ENCODE measurements at places on chromosomes 2 and 18.

DNA sequence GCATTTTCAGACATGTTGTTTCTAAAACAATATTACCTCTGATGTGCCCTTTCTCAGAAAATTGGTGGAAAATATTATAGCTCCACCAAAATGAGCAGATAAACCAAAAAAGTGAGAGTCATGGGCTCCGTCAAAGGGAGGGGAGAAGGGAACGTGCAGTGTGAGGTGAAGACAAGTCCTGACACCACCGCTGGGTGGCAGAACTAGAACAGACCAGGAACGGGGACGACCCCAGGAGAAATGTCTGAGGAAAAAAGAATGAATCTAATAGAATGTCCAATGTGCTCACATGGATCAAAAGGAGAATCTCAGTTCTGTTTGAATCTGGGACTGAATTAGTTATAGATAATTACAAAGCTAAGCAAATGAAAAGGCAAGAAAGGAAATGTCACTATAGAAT lies 22.6 kb upstream of the BCL2 start:
- peak; percentile 17 for DNase-seq

GRCh38 chr18:54263904-54264336 lies 5.4 kb upstream of the POLI start:
- DNase-seq, result no peak

- DNase-seq, result no peak
Measured at GRCh38 chr2:39136799-39137198, 15.9 kb upstream of the SOS1 start.

DNA sequence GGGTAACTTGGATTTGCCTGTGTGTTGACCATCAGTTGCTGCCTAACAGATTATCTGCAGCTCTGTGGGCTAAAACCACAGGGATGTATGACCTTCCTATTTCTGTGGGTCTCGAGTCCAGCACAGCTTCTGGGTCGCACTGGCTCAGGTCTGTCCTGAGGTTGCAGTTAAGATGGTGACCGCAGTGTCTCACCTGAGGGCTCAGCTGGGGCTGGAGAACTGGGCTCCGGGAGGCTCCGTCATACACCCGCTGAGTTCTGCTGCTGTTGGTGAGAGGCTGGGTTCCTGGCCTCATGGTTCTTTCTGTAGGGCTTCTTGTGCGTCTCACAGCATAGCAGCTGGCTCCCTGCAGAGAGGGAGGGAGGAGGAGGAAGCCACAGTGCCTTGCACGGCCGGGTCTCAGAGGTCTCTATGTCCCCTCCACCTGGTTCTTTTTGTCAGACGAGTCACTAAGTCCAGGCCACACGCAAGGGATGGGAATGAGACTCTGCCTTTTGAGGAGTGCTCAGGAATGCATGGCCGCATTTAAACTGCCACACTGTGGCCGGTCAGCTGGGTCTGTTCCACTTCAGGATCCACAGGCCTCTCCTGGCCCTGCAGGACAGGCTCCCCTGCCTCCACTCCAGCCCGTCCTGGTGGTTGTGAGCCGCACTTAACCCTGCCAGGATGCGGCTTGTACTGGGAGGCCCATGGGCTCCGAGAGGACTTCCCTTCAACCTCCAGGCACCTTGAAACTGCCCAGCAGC lies 67.2 kb downstream of the ADI1 start:
- no peak for DNase-seq

DNA sequence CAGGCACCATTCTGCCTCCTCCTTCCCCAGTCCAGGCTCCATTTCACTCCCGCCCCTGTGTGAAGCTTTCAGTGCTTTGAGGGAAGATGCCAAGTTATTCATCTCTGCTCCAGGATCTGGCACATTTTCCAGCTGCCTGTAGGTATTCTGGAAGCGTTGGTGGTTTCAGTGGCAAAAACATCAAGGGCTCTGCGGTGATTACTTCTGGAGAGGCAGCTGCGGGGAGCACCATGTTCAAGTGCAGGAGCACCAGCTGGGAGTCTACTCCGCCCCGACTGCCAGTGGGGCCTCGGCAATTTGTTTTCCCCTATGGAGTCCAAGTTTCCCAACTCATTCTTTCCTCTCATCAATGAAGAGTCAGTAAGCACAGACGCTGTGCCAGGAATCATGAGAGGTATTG lies 211.7 kb downstream of the CLIP4 start:
- DNase-seq, result no peak

- no peak for DNase-seq
Measured at GRCh38 chr2:169860149-169860548, 32.9 kb downstream of the UBR3 start.

GRCh38 chr2:240353086-240353798 lies 82.2 kb upstream of the GPC1 start:
- no peak for DNase-seq

DNA sequence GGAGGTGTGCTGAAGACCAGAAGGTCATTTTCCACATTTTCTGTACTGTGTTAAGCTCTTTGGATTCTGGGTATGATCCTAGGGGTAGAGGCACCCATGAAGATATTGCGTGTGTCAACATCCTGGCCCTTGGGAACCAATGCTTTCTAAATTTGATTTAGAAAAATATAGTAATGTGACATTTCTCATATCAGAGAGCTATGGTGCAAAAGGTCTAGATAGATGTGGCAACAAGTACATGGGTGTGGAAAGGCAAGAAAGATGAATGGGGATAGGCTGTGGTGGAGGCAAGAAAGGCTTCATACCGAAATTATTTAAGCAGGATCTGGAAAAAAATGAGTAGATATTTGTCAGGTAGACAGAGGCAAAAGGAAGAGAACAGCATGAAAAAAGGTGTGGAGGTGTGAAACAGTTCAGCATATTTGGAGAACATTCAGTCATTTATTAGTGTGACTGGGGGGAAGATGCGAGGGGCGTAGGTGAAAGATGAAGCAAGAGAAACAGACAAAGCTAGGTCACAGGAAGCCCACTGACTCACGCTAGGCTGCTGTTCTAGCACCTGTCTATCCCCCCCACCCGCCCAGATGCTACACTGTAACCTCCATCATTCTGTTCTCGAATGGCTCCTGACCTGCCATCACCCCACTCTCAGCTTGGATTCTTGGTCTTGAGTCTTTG lies 11.7 kb downstream of the DOK1 start:
- DNase-seq, result no peak

DNA sequence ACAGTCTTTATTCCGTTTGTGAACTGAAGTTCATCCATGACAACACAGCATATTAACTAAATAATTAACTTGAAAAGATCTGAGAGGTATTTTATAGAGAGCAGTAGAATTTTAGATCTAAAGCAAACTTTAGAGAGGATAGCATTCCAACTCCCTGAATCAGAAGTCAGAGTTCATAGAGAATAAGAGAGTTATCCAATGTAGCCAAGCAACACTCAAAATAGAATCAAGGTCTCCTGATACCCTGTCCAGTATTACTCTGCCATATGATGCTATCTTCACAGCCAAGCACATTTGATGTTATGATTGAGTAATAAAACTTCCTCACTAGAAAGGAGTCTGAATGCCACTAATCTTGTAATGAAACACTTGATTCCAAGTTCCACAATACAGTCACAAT lies 55.5 kb downstream of the RIT2 start:
- peak; percentile 48 for DNase-seq

DNA sequence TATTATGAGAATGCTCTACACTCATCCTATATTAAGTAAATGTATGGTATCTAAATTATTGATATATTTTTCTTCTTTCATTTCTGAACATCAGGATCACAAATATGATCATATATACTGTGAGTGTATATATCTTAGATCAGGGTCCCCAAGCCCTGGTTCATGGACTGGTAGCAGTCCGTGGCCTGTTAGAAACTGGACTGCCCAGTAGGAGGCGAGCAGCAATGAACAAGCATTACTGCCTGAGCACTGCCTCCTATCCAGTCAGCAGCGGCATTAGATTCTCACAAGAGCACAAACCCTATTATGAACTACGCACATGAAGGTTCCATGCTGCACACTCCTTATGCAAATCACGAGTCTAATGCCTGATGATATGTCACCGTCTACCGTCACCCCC lies 1247.1 kb upstream of the NXPH2 start:
- DNase-seq, result peak; percentile 10

- no peak for DNase-seq
Measured at GRCh38 chr18:38526922-38527321, 961.3 kb upstream of the CELF4 start.

- no peak for DNase-seq
Measured at GRCh38 chr2:149278161-149278871, 52.1 kb upstream of the LYPD6 start.

DNA sequence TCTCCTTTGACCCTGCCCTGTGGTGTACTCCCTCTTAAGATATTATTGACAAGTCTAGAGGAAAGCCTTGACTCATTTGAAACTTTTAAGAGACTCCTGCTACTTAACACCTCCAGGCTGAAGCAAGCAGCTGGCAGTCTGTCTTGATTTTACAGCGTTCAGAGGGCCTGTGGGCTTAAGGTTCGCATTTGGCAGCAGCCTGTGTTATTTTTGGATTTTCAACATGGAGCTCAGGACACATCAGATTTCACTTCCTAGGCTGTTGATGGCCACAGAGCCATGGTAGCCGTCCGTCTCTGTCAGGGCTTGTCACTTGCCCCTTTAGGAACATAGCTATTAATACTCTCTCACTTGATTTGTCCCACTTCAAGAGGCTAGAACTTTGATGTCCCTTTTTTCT lies 73.6 kb downstream of the VWA3B start:
- no peak for DNase-seq

- DNase-seq, result no peak
Measured at GRCh38 chr2:60525899-60526298, 27.6 kb downstream of the BCL11A start.

- no peak for DNase-seq
Measured at GRCh38 chr18:64678048-64678447, 529.2 kb upstream of the LINC00305 start.

- no peak for DNase-seq
Measured at GRCh38 chr2:101157272-101157671, 6.1 kb upstream of the TBC1D8 start.

- DNase-seq, result no peak
Measured at GRCh38 chr2:215455958-215456357, 20.1 kb upstream of the FN1 start.

DNA sequence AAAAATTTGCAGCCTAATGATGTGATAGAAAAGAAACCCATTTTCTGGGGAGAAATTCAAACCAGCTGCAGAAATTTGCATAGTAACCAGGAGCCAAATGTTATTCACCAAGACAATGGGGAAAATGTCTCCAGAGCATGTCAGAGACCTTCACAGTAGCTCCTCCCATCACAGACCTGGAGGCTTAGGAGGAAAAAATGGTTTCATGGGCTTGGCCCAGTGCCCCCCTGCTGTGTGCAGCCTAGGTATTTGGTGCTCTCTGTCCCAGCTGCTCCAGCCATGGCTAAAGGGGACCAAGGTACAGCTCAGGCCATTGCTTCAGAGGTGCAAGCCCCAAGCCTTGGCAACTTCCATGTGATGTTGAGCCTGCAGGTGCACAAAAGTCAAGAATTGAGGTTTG lies 352.9 kb downstream of the PLCL1 start:
- DNase-seq, result no peak

GRCh38 chr2:29032189-29032588 lies 42.1 kb downstream of the PCARE start:
- no peak for DNase-seq

DNA sequence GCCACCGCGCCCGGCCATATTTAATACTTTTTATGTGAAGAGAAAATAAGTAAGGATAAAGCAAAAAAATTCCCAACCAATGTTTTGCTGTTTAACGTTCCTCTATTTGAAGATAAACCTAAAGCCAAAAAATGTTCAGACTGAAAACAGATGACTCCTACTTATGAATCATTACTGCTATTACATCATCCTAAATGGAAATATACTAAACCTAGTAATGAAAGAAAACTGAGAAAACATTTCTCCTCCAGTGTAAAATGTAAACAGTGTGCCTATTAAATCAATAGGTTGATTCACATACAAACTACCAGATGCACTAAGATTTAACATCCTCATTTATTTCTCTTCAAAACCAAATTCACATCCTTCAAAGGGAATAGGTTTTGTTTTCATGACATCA lies 43.5 kb downstream of the CWC22 start:
- no peak for DNase-seq

DNA sequence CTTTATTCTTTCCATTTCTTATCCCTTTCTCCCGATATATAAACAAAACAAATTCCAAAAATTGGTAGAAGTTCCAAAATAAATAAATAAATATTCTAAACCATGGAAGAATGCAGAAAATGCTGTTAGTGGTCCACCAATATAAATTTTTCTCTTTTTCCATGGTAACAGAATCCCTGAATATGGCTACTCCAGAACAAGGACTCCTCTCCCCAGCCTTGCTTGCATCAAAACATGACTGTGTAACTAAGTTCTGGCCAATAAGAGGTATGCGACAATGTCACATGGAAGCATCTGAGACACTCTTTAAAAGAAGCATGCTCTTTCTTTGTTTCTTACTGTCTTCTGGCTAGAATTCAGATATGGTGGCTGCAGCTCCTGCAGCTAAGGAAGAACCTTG lies 325.1 kb upstream of the TANK start:
- DNase-seq, result no peak

GRCh38 chr2:120736624-120737339 lies 1.1 kb downstream of the GLI2 start:
- DNase-seq, result no peak
